ENCODE measurements at places on chromosomes 6 and 20.

DNA sequence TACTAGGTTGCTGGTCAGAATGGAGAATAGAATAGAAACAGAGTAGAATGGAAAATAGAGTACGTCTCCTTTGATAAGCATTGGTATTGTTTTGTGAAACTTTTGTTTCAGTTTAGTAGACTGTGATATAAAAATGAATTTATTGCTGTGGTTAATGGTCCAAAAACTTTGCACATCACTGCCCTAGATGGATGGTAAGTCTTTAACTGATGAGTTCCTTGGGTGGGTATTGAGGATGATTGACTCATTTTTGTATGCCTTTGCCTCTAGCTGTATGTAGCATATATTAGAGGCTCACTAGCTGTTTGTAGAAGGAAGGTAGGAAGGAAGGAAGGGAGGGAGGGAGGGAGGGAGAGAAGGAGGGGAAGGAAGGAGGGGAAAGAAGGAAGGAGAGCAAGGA, 48.3 kb downstream of the ZDHHC14 start:
- no peak overlapping the region for H3K4me3 ChIP-seq
- H3K27ac ChIP-seq, result no peak overlapping the region

GRCh38 chr6:50990750-50991446, 172.2 kb downstream of the TFAP2B start:
- no peaks in the 10 kb centered on the region for H3K4me1 ChIP-seq
- no peak for DNase-seq
- H3K36me3 ChIP-seq, result no peaks in the 10 kb centered on the region
- no peaks in the 10 kb centered on the region for H3K27me3 ChIP-seq
- no peak overlapping the region for H3K4me3 ChIP-seq
- H3K27ac ChIP-seq, result no peak overlapping the region

- no peaks in the 10 kb centered on the region for H3K4me1 ChIP-seq
These were observed 508.4 kb downstream of the PKHD1 start for GRCh38 chr6:51578994-51579393.

GRCh38 chr20:23923311-23923710, 43.8 kb upstream of the CST5 start:
- H3K4me3 ChIP-seq, result no peak overlapping the region
- no peaks in the 10 kb centered on the region for H3K4me1 ChIP-seq
- H3K27me3 ChIP-seq, result no peaks in the 10 kb centered on the region
- H3K36me3 ChIP-seq, result no peaks in the 10 kb centered on the region
- no peak overlapping the region for H3K27ac ChIP-seq
- no peak for DNase-seq

GRCh38 chr6:26336355-26337198, 28.4 kb upstream of the BTN3A2 start:
- no peak for DNase-seq
- H3K27me3 ChIP-seq, result peaks cover 32% of the 10 kb centered on the region
- no peak overlapping the region for H3K27ac ChIP-seq
- no peaks in the 10 kb centered on the region for H3K4me1 ChIP-seq
- no peak overlapping the region for H3K4me3 ChIP-seq

All from transverse colon (tissue), 4 donors.